Astrocyte (in vitro differentiated cells and primary cell): ENCODE measurements at places on chromosomes 16 and 17. TPM values are rescaled to one million over a fixed set of nuclear protein-coding genes. Genes with fewer than 3 reads are reported as not detected.

FBXW10 gene
- total RNA-seq, result not detected in 2 replicates

CACNB1 gene
- 16.6 and 16.9 TPM in 2 replicates for total RNA-seq

- H3K4me1 ChIP-seq, result no peaks in the 10 kb centered on the region
- H3K36me3 ChIP-seq, result no peaks in the 10 kb centered on the region
- peaks cover 12% of the 10 kb centered on the region for H3K27me3 ChIP-seq
Measured at GRCh38 chr16:81198635-81199034, 39.9 kb upstream of the BCO1 start.

DNA sequence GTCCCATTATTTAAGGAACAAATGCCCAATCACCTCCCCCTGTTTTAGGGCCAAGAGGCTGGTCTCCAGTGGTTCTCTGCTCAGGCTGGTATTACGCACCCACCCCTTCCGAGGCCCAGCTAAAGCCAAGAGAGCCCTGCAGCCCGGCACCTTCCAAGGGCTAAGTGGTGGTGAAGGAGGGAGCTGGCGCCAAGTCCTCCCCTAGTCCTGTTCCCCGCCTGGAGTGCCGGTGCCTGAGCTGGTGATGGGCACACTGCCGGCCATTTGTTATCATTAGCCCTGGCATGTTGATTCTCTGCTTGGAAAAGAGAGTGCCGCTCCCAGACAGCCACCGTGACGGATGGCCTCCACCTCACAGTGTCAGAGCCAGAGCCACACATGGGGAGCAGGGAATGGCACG is 31.9 kb downstream of the GRIN2C start:
- DNase-seq, result no peak
- no peaks in the 10 kb centered on the region for H3K36me3 ChIP-seq
- no peak overlapping the region for H3K27ac ChIP-seq
- no peaks in the 10 kb centered on the region for H3K27me3 ChIP-seq

GRCh38 chr17:75981019-75981615 is 2.1 kb downstream of the TEN1 start:
- no peak for DNase-seq
- H3K27me3 ChIP-seq, result no peaks in the 10 kb centered on the region
- peaks cover 25% of the 10 kb centered on the region for H3K4me1 ChIP-seq
- no peak overlapping the region for H3K27ac ChIP-seq
- no peak overlapping the region for H3K4me3 ChIP-seq

DNA sequence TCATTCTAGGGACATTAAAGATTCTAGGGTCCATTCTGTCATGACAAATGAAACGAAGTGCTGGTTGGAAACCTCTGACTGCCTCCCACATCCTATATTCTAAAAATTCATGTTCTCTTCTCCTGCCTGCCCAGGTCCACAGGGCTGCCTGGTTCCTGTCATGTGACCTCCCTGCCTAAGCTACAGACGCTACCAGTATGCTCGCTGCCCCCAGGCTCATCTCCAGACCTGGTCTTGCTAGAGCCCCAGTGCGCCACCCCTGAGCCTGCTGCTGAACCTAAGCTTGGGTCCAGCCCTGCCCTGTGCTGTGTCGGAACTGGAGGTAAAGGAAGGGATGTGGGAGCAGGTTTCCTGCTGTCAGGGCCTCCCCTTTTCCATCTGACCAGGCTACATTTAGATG is 231.6 kb upstream of the CDH5 start:
- no peak for DNase-seq
- no peaks in the 10 kb centered on the region for H3K36me3 ChIP-seq
- H3K27me3 ChIP-seq, result no peaks in the 10 kb centered on the region

DNA sequence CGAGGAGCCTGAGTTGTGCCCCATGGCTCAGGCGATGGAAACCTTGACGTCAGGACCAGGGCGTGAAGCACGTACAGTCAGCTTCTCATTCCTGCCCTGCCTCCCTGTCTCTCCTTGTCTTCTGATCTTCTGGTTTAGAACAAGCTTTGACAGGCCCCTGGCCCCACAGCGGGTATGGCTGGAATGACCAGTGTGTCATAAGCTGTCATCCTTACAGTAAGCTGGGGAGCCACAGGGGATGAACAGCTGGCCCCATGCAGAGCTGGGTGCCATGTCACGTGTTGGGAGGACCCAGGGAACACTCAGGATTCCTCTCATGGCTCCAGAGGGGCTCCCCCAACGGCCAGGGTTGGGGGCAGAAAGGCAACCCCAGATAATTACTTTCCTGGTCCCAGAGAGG is 157.6 kb upstream of the PLCG2 start:
- H3K4me3 ChIP-seq, result no peak overlapping the region
- no peak for DNase-seq
- peaks cover 19% of the 10 kb centered on the region for H3K4me1 ChIP-seq
- no peaks in the 10 kb centered on the region for H3K36me3 ChIP-seq
- no peak overlapping the region for H3K27ac ChIP-seq

VASN gene
- total RNA-seq, result 32.0 and 38.7 TPM in 2 replicates

SRL gene
- total RNA-seq, result not detected in 2 replicates
